ENCODE measurements at places on chromosomes 3 and 15.

GRCh38 chr3:36542186-36542585 is 161.9 kb downstream of the STAC start:
- no peak for DNase-seq

DNA sequence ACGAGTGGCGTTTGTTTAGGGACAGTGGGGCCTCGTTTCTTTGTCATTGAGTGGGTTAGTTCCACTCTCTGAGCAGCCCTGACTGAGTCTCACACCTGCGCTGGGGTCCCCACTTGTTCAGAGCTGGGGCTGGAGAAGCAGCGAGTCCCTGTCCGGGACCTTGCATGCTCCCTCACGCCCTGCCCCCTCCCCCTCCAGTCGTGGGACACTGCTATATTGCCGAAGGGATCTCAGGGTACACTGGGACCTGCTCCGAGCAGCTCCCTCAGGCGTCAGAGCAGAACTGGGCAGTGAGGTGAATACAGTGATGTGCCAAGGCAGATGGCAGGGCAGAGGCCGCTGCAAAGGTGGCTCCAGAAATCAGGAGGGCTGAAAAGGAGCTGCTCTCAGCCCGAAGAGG is 59.9 kb upstream of the KLF13 start:
- DNase-seq = no peak

- DNase-seq = no peak
Observed at GRCh38 chr15:27222479-27222878, 251.5 kb downstream of the GABRG3 start.

GRCh38 chr3:149489060-149489690 is 14.7 kb downstream of the TM4SF4 start:
- no peak for DNase-seq

GRCh38 chr15:100114571-100114970 is 227.2 kb downstream of the ADAMTS17 start:
- no peak for DNase-seq

DNA sequence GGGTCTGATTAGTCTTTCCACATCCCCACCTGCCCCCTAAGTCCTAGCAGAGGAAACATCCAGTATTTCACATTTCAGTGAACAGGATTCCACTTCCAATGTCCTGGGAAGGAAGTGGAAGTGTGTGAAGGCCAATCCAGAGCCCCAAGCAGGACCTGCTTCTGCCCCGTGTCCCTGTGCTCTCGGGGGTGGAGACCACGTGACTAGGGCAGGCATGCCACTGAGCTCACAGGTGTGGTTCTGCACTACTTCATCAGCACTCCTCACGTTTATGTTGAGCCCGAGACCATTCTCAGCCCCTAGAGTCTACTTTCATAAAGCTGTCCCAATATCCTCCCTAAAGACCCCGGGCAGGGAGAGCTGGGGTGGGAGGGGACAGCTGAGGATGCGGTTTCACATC is 84.3 kb downstream of the RAB11A start:
- DNase-seq = no peak

DNA sequence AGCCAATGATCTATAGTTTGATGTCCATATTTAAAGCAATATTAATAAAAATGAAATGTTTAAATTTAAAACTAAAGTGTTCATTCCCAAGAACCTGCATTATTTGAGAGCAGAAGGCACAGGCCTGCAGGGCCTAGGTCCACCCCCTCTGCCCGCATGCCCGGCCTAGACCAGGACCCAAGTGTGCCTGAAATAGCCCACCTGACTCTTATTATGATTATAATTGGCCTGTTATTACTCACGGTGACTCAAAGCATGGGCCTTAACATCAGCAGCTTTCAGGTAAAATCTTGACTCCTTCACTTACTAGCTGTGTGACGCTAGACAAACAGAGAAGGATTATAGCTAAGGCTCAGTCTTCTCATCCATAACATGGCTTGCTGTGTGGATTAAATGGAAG is 128.8 kb downstream of the PLCL2 start:
- DNase-seq = no peak

GRCh38 chr3:33716227-33716626 is 1.8 kb downstream of the CLASP2 start:
- no peak for DNase-seq

- DNase-seq = no peak
Observed at GRCh38 chr3:194852831-194853508, 167.3 kb downstream of the FAM43A start.

DNA sequence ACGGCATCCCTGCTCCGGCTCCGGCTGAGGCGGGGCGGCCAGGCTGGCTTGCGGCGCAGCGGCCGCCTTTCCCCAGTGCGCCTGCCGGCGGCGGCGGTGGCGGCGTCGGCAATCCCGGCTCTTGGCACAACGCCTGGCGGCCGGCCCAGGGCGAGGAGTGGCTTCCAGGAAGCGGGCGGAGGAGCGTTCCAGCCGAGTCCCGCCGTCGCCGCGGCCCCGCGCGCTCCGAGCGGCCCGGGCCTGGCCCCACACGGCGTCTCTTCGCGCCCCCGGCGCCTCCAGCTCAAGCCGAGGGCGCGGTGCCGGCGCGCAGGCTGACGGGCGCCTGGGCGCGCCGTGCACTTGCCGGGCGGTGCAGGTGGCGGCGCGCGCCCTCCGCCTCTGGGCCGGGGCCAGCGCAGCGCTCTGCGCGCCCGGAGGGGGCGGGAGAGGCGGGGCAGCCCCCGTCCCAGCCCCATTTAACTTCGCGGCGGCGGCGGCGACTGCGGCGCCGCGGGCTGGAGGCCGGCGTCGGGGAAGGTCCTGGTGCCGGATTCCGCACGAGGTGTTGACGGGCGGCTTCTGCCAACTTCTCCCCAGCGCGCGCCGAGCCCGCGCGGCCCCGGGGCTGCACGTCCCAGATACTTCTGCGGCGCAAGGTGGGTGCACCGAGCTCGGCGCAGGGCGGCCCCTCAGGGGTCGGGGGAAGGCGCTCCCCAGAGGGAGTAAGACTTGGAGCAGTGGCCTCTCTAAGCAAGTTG is at the start of gene ADAMTSL3:
TSS of gene ADAMTSL3 (plus strand) at position 485 of the 740 bp plus-strand sequence. CDS start 1,639 bp downstream, outside the sequence.
- no peak for DNase-seq

DNA sequence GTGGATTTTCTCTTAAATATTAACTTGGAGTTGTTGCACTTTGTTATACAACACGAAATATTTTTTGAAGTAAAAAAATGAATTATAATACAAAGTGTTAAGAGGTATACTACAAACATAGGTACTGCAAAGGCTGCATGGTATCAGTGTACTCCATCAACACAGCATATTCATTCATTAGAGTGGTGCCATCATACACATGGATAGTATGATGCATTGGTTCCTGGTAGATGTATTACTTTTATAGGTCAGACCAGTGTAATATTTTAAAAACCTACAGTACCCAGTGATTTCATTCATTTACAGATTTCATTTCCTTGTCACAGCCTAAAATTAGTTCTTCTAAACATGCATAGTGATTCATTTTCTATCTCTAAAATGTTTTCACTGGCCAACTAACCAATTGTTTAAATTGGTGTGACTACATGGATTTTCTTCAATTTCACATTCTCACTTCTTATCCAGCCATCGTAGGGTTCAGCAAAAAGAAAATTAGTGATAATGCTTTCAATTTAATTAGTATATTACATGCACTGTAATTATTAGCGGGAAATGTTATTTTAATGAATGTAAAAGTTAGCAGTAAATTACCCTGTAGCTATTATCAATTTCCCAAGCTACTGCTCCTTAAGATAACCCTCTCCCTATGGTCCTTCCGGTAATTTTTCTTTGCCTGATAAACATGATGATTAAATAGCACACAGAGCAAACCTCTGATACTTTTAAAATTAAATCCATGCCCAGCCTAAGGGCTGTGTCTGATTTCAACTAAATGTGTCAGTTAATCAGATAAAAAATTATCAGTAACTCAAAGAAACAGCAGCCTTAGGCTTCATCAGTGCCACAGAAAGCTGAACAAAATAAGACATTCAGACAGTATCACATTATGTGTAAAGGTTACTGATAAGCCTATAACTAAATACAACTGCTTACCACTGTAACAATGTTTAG is 68.4 kb downstream of the DPH6 start:
- no peak for DNase-seq

DNA sequence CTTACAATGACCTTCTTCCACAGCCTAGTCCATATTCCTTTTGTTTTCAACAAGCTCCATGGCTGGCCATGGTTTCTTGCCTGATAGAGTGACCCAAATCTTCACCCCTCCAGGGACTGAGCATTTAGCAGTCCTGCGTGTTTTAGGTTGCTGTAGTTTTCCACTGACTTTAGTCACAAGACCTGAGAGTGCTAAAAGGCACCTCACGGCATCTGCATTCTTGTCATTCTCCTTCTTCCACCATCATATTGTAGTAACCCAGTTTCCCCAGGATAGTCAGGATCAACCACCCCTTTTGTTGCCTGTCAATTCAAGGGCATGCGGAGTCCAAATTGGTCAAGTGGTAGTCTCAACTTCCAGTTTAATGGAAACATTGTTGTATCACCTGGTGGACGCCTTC is 20.8 kb downstream of the HTR3C start:
- DNase-seq = no peak

DNA sequence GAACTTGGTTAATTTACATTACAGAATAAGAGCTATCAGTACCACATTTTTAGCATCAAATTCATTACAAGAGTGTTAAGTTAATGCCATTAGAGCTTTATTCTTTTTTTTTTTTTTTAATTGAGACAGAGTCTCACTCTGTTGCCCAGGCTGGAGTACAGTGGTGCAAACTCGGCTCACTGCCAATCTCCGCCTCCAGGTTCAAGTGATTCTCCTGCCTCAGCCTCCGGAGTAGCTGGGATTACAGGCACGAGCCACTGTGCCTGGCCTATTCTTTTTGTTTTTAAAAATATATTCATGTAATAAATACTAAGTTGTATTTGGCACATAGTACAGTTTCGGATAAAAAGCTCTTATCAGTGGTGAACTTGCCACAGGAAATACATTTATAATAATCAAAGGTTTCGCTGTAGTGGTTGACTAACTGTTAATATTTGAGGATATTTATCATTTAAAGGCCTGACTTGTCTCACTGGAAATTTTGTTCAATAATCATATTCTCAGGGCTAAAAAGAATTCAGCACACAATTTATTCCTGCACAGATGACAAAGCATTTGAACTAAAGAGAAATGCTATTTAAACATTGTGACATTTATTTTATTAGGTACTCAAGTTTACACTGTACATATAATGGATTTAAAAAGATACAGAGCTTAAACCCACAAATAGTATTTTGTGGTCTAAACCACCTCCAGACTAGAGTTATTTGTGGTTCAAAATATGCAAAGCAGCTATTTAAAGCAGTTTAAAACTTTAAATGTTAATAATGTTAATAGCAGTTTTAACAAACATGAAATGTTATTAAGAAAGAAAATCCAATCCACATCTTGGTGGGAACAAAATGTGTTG is 6.1 kb upstream of the LEKR1 start:
- no peak for DNase-seq

DNA sequence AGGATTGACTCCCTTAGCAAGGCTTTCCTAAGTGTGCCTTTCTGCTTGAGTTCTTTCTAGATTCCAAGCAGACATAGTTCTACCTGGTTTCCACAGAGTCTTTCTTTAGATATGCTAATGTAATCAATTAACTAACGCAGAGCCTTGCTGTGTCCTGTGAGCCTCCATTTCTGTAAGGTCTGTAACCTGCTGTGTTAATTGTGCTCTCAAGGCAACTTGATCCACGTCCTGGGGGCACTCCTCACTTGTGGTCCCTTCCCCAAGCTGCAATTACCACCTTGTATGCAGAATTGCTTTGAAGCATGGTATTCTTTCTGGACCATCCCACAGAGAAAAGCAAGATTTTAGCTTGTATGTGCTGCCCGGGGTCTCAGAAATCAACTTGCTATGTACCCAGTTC is 29.5 kb upstream of the THSD4 start:
- no peak for DNase-seq

- no peak for DNase-seq
Observed at GRCh38 chr3:71146673-71147072, 436.9 kb downstream of the FOXP1 start.

- DNase-seq = no peak
Observed at GRCh38 chr15:59300618-59301139, 72.0 kb downstream of the MYO1E start.

DNA sequence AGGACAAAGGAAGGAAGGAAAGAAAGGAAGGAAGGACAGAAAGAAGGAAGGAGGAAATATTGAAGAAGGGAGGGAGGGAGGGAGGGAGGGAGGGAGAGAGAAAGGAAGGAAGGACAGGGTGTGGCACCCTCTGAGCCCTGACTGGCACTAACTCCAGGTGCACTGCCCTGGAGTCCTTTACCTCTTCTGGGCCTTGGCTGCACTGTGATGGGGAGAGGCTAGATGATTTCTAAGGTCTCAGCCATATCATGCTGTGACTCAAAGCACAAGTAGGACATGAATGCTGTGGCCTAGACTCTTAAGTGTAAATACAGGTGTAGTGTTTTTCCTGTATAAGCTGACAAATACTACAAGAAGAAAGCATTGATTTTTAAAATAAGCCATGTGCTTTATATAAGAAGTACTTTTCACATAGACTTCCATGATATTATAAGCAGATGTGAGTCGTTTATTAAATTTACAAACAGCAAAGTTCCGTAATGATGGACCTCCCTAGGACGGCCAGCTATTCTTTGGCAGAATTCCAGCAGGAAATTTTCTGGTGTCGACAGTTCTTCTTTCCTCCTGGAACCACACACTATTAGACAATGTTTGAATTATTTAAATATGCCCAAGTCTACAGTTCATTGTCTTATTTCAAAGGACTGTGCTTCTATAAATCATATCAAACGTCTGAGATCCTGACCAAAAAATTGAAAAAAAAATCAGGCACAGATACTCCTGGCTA is 213.8 kb upstream of the C2CD4B start:
- DNase-seq = no peak

DNA sequence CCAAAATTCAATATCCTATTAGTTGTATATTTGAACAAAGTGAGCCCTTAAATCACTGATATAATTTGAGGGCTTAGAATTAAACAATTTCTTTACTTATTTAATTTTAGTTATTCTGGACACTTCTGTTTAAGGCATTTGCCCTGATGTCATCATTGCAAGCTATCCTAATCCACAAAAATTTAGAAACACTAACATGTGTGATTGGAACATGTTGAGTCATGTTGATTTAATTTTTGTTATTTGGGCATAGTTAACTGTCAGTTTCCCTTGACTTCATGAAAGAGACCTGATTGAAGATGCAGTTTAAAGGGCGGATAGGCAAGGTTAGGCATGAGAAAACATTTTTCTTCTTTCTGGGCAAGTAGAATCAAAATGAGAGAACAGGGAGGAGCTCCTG is 682.6 kb downstream of the ROBO1 start:
- DNase-seq = no peak
